ENCODE measurements at places on chromosomes 2 and 18. TPM values are rescaled to one million over a fixed set of nuclear protein-coding genes. Genes with fewer than 3 reads are reported as not detected.

Gene TXNDC2
- total RNA-seq, result not detected

Gene LIMS2
- total RNA-seq, result 6.0 TPM

Gene EPG5
- 24.9 TPM for total RNA-seq

Gene ATP8B1
- 14.4 TPM for total RNA-seq

Gene ST8SIA5
- total RNA-seq, result 3.3 TPM

Gene RAB17
- total RNA-seq, result 4.2 TPM

Gene MRO
- total RNA-seq, result 11.5 TPM

Gene ALPG
- total RNA-seq, result not detected

Gene WDR35
- 25.7 TPM for total RNA-seq

Gene TEX44
- total RNA-seq, result not detected

Gene RAB6D
- 0.88 TPM for total RNA-seq
